ENCODE measurements at places on chromosomes 2 and 18.

- DNase-seq, result no peak
Measured at GRCh38 chr18:58806826-58807714, 57.6 kb upstream of the ZNF532 start.

- DNase-seq, result no peak
Measured at GRCh38 chr2:43008388-43008787, 216.0 kb upstream of the HAAO start.

GRCh38 chr2:184534986-184535385, 63.3 kb upstream of the ZNF804A start:
- no peak for DNase-seq

- no peak for DNase-seq
Measured at GRCh38 chr2:20352581-20353216, 2.1 kb upstream of the PUM2 start.

- no peak for DNase-seq
Measured at GRCh38 chr2:74009577-74009976, 24.9 kb downstream of the TET3 start.

- no peak for DNase-seq
Measured at GRCh38 chr2:233689501-233689900, 3.2 kb upstream of the UGT1A6 start.

GRCh38 chr2:103152556-103152955, 390.7 kb downstream of the TMEM182 start:
- DNase-seq, result no peak
